ENCODE measurements at places on chromosomes 11 and 22.

- no peak for DNase-seq
These were observed 110.2 kb downstream of the C11orf91 start for GRCh38 chr11:33590441-33590840.

- DNase-seq: no peak
These were observed 29.8 kb upstream of the CCDC188 start for GRCh38 chr22:20180640-20181039.

GRCh38 chr11:60310407-60310998, 16.6 kb upstream of the MS4A6E start:
- DNase-seq: no peak

DNA sequence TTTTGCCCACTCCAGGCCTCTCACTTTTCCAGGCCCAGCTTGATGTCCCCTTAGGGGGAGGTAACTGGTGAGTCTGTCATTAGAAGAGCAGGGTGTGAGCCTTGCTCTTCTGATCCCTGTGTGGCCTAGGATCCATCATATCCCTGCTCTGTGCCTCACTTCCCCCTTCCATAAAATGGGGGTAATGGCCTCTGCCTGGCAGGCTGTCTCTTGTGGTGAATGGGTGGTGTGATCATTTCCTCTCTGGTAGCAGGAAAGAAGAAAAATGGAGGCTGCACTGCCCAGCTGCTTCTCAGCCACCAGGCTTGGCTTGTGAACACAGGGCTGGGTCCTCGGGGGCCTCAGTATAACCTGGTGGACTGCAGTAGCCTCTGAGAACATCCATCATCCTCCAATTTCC, 5.6 kb downstream of the ARHGEF17 start:
- no peak for DNase-seq

DNA sequence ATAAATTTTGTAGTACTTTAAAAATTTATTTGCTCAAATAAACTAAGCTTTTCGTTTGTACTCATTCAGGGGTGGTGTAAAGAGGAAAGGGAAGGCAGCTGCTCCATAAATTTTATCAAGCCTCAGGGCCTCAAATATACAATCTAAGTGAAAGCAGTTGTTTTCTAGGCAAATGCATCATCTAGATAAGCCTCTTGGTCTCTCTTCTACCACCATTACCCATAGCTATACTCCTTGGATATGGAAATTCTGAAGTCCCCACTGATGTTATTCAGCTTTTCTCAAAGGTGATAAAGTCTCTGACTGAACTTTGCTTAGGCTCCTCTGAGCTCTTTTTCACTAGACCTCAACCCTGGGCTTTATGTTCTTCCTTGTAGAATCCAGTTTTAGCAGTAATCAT, 1313.1 kb downstream of the JRKL start:
- peak; percentile 20 for DNase-seq

All from NCI-H2171 treated with DMSO at 0.1 percent for 48 hours (cell line).